ENCODE measurements at places on chromosomes 5 and 9.

GRCh38 chr5:106127341-106127781 lies 1543.4 kb downstream of the EFNA5 start:
- DNase-seq, result no peak

DNA sequence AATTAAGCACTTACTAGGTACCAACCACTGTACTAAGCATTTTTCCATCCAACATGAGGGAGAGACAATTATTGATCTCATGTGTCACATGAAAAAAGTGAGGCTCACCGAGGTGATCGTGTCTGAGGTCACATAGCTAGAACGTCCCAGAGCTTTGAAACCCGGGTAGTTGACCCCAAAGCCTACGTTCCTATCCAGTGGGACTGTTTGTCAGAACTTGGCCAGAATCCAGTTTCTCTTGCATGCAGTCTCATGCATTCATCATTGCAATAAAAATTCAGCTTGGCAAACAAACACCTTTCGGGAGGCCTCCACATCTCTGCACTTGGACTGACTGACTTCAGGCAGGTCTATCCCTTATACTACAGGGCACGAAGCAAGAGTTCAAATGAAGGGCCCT lies 23.4 kb upstream of the FAT2 start:
- DNase-seq, result no peak

DNA sequence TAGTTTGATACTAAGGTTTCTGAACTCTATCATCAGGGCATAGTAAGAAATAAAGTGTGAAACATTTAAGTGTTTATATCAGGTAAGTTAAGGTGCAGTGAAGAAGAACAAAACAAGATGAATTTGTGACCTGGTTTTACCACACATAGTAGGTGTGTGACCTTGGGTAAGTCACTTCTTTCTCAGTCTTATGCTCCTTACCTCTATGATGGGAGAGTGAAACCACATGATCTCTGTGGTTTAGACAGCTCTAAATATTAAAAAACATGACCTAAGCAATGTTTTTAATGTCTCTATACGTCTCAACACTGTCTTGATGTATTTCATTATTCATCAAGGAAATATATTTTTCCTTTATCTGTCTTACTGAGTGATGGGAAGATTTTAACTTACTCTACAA lies 629.6 kb upstream of the DMAC1 start:
- DNase-seq, result no peak

GRCh38 chr5:27818888-27819287 lies 780.5 kb upstream of the CDH9 start:
- DNase-seq, result no peak

- DNase-seq, result no peak
These were observed 53.4 kb downstream of the GNAQ start for GRCh38 chr9:77978086-77978781.

- DNase-seq, result no peak
These were observed 100.4 kb downstream of the GAPVD1 start for GRCh38 chr9:125361837-125362531.

GRCh38 chr5:133934822-133935666 lies 33.4 kb downstream of the C5orf15 start:
- DNase-seq, result no peak

GRCh38 chr5:172872997-172873491 lies 39.0 kb downstream of the ERGIC1 start:
- DNase-seq, result no peak

GRCh38 chr9:128920381-128921058 lies at the start of gene PHYHD1:
TSS of gene PHYHD1 (plus strand) at chr9:128920982. CDS start at chr9:128922324, 1,342 bp downstream.
- DNase-seq, result no peak

DNA sequence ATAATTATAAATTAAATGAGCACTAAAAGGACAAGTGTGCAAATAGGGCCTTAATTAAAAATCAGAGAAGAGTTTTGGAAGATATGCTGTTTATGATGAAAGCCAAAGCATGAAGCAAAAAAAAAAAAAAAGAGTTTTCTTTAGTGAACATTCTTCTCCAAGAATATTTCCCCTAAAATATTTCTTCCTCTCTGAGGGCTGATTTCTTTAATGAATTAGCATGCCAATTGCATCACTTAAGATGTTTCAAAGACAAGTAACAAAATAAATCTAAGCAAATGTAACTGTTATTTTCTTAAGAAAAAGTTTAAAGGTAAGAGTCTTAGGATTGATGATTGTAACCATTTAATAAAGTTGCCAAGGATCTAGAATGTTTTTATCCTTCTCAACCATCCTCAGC lies 81.6 kb upstream of the MPDZ start:
- DNase-seq, result no peak

DNA sequence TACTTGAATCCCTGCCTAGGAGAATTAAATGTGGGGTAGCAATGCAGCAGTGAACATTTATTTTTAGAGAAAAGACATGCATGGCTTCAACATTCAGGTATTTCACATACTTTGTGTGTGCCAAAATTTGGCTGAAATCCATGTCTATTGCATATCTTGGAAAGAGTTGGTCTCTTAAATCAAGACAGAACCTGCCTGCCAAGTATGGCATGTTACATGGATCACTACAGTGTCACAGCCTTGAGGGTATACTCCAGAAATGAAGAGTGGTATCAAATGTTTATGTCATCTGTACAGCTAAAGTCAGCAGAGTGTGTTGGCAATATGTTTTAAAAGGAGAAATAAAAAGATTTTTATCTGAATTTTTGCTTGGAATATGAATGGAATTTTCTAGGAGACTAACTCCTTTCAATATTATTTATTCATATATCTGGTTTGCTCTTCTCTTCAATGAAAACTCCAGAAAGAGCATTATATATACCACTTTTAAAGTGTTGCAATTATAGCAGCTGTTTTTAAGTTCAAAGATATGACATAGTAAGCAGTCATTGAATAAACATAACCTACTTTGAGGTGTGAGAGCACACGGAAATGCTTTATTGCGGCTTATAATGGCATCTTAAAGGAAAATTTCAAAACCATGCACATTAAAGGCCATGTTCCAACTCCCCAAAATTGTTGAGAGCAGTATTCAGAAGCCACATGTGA lies 95.4 kb upstream of the MINAR2 start:
- DNase-seq, result no peak

GRCh38 chr9:125143377-125144090 lies at the start of gene SCAI:
TSS of gene SCAI (minus strand) at chr9:125143528. CDS start at chr9:125143437, 91 bp downstream.
- peak; percentile 98 for DNase-seq

- peak; percentile 28 for DNase-seq
These were observed at the start of gene GPSM1 for GRCh38 chr9:136327304-136327974. TSS of gene GPSM1 (plus strand) at chr9:136327539. CDS start at chr9:136327696, 157 bp downstream.

GRCh38 chr9:113973963-113974413 lies 97.9 kb downstream of the ZNF618 start:
- no peak for DNase-seq

DNA sequence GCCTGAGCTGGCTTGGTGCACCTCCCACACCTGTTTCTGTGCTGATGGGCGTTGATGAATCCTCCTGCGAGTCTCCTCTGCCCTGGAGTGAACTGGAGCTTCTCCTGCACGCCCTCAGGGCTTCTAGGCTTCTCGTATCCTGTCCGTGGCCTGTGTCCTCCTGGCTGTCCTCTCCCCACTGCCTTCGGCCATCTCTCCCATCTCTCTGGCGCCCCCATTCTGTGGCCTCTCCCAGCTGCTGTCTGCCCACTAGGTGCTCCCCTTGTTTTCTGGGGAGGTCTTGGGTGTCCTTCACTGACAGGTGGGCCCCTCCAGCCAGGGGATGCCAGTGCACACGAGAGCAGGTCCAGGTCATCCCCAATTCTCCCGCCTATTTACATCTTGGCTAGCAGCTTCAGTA lies 28.8 kb downstream of the AHRR start:
- DNase-seq, result no peak

- DNase-seq, result no peak
These were observed 258.5 kb upstream of the PPP1R2B start for GRCh38 chr5:156591631-156592030.

DNA sequence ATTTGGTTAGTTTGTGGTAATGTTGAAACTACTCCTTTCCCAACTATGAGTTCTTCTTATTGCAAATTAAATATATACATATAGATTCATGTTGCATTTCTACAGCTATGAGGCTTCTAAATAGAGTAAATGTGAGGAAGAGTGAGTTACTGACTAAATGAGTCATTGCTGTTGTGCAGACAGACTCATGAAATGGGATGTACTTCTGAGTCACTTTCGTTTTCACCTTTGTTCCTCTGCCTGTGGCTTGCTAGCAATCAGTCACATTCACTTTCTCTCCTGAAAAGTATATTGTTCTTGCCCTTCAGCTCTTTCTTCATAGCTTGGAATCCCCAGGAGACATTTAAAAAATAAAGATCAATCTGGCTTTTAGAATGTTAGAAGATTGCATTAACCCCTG lies 295.5 kb upstream of the SMC2 start:
- no peak for DNase-seq

DNA sequence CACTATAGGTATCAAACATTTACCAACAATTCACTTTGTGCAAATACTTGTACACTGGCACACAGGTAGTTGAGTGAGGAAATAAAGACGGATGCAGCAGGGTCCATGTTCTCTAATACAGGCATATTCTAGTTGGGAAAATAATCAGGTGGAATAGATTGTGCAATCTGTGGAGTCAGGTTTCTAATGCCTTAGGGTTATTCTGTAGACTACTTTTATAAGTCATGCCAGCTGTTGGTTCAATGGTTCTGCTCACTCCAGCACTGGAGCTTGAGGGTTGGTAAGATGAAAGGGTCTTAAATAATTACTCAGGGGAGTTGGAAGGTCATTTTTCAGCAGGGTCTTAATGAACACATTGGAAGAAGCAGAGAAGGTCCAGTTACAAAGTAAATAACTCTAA lies 690.3 kb upstream of the DMAC1 start:
- DNase-seq, result no peak

- DNase-seq, result no peak
These were observed 104.3 kb downstream of the GNAQ start for GRCh38 chr9:77927265-77927664.

GRCh38 chr5:176391999-176392398 lies 3.4 kb downstream of the HIGD2A start:
- DNase-seq, result no peak

- DNase-seq, result no peak
These were observed 32.4 kb upstream of the CEP120 start for GRCh38 chr5:123455640-123456039.

DNA sequence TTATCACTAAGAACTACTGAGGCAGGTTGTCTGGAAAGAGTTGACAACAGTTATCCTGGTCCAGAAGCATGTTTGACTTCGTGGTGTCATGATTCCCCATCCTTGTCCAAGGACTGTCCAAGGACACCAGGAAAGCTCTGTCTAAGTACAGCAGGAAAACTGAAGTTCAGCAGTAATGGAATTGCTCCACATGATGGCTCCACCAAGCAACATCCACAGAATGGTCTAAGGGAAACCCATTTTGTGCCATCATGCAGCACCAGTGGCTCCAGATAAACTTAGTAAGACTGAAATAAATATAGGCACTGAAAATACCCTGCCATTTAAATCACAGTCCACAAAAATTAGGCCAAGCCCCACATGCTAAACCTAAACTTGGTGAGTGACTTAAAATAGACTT lies 192.8 kb downstream of the CDH18 start:
- DNase-seq, result no peak

DNA sequence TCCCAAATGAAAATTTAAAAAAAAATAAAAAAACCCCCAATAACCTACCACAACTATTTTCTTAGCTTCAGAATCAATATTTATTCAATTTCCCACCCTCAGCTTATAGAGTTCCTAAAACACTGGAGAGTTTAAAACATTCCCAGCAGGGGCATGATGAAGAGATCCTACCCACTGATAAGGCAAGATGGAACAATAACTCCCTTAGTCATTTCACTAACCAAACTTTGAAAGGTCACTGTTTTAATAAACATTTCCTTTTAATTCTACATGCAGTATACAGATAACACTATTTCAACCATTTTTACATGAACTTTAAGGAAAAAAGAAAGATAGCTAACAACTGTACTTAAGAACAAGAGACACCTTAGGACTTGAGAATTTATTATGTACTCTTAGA lies 34.9 kb upstream of the ACOT12 start:
- no peak for DNase-seq

DNA sequence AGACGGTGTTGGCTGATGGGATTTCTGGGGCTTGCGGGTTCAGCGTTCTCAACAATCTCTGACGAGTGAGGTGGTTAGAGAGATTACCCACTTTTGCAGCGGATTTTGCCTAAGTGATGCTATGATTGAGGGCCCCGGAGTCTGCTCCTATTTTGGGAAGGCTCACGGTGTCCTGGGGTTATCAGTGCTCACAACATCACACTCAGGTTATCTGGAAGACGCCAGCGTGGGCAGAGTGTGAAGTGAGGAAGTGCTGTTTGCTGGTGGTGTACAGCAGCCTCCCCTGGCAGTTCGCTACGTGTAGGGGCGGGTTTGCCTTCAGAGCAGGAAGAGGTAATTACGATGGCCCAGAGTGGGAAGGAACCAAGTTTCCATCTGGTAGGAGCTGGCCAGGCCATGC lies 341.2 kb upstream of the IRX2 start:
- DNase-seq, result no peak

GRCh38 chr9:91258451-91258850 lies 103.3 kb downstream of the AUH start:
- no peak for DNase-seq

DNA sequence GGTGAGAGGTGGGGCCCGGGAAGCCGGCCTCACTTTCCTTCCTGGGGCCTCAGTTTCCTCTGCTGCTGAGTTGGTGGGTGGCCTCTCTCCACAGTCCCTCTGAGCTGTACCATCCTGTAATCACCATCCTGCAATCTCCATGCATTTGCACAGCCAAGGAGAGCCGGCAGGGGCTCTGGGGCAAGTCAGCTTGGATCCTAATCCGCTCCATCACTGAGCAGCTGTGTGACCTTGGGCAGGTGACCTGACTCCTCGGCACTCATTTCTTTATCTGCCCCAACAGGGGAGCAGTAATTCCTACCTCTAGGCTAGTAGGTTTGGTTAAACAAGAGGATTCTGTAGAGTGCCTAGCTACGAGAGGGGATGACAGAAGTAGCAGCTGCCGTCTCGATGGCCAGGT lies 88.2 kb upstream of the ZNF618 start:
- no peak for DNase-seq

DNA sequence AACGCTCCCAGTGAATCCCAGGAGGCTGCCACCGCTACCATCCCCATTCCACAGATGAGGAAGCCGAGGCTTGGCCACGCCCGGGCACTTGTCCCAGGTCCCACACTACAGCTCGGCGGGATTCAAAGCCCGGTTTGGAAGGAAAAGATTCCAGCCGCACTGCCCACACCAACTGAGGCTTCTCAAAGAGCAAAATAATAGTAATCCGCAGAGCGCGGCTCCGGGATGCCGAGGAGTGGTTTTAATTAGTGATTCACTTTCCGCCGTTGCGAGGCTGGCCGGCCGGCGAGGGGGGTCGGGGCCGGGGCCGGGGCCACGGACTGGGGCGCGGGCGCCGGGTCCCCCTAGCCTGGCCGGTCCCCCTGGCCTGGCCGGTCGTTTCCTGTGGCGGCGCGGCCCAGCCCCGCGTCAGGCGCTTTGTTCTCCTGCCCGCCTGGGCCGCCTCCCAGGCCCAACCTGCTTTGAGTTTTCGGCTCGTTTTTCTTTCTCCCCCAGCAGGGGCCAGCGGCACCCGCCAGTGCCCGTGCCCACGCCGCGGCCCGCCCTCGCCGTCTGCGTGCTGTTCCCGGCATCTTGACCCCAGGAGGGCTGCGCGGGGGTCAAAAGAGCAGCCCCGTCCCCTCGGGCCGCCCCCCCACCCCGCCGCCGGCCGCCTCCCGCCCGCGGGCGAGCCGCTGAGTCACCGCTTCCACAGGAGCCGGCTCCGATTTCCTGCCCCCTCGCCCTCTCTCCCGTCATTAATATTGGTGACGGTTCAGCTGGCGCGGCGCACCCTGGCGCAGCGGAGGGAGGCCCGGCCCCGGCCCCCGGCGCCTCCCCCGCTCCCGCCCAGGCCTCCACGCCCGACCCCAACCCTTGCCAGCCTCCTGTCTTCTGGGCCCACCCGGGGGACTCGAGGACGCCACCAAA lies 31.2 kb downstream of the FGF18 start:
- DNase-seq, result peak; percentile 40

- DNase-seq, result no peak
These were observed 1.2 kb downstream of the SPATA24 start for GRCh38 chr5:139402561-139403158.

All from stimulated activated CD4-positive, alpha-beta T cell treated with anti-CD3 and anti-CD28 coated beads, Interleukin-12 subunit alpha, Interleukin-12 subunit beta, amount 100 ng/mL, for 24 hours (primary cell).